Smooth muscle cell of the brain vasculature (primary cell): ENCODE measurements at places on chromosomes 16 and 17.

GRCh38 chr17:4229627-4230541, 33.9 kb downstream of the ANKFY1 start:
- peak; percentile 76 for DNase-seq

GRCh38 chr16:31213877-31214707, at the start of gene TRIM72:
TRIM72 (plus strand) TSS chr16:31214119; CDS start chr16:31214739, 620 bp downstream.
- no peak for DNase-seq

DNA sequence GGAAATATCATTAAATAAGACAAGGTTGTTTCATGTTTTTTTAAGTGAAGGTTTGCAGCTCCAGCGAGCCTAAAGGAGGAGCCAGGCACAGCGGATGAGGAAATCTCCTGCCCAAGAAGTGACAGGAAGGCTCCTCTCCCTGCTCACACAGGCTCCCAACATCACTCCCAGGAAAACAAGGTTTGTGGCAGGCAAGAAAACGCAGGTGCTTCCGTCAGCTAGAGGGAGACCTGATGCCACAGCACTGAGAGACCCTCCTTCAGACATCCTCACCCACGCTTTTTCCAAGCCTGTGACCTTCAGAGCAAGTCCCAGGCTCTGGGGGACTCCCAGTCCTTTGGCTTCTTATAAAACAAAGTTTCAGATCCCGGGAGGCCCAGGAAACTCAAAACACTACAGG, 89.7 kb downstream of the ZNF423 start:
- no peak for DNase-seq

- DNase-seq = no peak
Observed at GRCh38 chr17:38730526-38731379, 612 bp downstream of the CISD3 start.

DNA sequence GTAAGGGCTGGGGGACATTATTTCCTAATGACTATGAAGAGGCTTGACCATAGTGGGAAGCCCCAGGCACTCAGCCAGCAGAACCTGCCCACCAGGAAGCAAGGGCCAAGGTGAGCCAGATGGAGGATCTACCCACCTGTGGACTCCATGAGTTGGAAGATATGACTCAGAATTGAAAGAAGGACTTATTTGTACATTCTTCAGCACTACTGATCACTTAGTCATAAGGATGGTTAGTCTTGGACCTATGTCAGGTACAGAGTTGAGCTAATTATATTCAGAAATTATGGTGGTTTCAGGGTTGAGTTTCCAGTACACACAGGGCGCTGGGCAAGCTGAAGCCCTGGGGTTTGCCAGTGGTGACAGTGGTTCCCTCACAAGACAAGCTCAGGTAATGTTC, 24.0 kb upstream of the GRIN2A start:
- no peak for DNase-seq

- DNase-seq = no peak
Observed at GRCh38 chr16:89643769-89644300, 13.7 kb downstream of the CHMP1A start.

GRCh38 chr16:10868104-10868595, 8.9 kb upstream of the CIITA start:
- no peak for DNase-seq

GRCh38 chr17:80930335-80931279, 61.0 kb upstream of the CHMP6 start:
- no peak for DNase-seq

- no peak for DNase-seq
Observed at GRCh38 chr17:21024024-21024423, 18.8 kb downstream of the USP22 start.

DNA sequence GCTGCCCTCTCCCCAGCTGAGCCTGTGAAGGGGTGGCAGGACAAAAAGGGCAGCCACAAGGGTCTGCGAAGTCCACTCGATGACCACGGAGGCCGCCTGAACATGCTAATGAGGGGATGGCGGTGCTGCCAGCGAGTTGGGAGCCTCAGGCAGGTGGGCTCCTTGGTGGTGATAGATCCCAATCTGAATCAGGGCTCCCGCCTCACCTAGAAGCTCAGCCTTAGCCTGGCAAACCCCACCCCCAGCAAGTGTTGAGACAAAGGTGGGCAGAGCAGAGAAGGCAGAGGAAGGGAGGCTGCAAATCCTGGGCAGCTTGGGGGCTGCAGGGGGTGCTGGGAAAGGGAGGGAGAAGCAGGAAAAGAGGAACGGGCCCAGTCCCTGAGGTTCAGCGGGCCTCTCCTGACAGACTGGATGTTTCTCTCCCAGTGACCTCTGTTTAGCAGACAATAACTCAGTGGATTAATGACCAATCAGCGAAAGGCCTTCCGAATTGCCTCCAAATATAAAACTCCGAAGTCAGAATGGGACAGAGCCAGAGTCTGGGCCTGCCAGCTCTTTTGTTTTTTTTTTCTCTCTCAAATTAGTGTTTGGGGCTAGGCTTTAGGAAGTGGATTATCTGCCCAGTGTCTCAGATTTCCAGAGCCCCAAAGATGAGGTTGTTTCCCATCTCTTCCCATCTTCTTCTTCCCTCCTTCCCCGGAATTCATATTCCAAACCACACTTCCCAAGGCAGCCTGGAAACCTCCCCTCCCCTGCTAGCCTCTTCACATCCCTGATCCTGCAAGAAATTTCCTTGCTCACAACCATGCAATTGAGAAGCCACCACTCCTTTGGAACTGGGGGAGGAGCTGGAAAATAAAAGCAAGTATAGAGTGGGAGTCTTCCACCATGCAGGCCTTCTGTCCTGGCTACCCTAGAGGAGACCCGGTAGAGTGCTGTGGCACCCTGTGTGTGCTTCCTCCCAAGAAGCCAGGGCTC, 15.2 kb upstream of the HOXB2 start:
- DNase-seq = no peak
